ENCODE measurements at places on chromosomes 13 and 19.

- no peak for DNase-seq
Observed at GRCh38 chr19:14412324-14412995, 6.7 kb downstream of the DDX39A start.

- no peak for DNase-seq
Observed at GRCh38 chr13:26758496-26759157, 2.0 kb downstream of the GPR12 start.

DNA sequence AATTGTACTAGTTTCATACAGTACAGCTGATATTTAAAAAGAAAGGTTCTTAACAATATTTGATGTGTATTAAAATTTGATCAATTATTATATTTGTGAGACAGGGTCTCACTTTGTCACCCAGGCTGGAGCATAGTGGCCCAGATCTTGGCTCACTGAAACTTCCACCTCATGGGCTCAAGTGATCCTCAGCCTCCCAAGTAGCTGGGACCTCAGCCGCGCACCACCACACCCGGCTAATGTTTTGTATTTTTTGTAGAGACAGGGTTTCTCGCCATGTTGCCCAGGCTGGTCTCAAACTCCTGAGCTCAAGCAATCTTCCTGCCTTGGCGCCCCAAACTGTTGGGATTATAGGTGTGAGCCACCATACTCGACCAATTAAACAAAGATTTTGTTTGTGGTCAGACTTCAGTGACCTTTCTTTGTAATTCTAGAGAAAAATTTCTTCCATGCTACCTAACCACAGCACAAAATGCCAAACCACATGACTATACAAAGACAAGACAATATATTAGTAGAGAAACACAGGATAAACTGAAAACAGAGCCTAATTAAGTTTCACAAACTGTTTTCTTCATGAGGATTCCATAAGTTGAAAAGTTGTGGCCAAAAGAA lies 59.6 kb downstream of the RBM26 start:
- no peak for DNase-seq

- no peak for DNase-seq
Observed at GRCh38 chr13:63129995-63130394, 1714.3 kb upstream of the PCDH20 start.

DNA sequence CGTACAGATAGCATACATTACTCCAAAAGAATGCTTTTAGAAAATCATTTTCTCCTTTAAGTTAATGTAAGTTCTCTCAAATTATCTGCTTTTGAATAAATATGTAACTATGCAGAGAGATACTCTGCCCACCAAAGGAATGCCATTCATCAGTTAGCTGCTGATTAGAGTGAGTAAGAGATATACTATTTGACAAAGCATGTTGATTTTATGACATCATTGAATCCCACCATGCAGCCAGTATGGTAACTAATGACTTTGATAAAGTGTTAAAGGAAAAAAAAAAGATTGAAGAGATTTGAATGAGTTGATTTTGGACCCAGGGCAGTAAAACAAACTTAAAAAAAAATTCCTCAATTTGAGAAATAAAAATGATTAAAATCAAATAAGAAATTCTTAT lies 521.5 kb downstream of the SLITRK6 start:
- DNase-seq: no peak

DNA sequence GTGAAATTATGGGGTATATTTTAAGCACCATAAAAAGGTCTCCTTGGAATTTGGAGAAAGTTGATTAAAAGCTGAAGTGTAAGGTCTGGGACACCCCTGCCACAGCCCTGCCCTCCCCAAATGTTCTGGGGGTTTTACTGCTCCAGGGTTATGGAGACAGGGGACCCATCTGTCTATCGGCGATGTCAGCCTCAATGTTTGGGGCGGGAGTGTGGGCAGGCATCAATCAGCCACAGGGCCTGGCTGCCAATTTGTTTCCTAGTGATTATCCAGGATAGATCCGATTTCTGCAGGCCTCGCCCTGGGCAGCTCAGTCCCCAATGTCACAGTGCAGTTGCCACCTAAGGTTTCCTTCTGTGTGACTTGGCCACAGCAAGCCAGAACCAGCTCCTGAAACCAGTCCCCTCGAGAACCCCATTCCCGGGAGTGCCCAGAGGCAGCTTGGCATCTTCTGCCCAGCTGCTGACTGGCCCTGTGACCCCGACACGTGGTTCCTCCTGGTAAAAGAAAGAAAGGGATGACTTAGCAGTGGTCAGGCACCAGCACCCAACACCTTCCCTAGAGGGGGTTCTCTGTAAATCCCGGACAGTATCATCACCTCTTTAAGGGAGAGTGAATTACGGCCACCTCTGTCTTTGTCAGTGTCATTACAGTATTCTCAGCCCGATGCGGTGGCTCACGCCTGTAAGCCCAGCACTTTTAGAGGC lies 41.6 kb downstream of the MYO9B start:
- DNase-seq: no peak

DNA sequence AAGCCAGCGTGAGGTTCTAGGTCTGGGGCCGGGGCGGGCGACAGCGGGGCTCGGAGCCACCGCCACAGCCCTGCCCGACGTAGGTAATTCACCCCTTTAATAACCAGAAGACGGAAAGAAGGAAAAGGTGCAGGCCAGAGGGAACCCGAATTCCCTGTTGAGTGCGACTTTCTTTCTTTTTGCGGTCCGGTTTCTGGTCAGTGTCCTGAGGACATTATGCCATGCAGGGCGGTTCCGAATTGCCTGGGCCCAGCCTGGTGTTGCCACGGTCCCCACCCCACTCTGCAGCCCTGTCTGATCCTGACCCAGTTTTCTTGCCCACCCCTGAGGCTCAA lies 18.4 kb upstream of the TFDP1 start:
- no peak for DNase-seq

- no peak for DNase-seq
Observed at GRCh38 chr13:67650471-67650870, 420.3 kb upstream of the PCDH9 start.

DNA sequence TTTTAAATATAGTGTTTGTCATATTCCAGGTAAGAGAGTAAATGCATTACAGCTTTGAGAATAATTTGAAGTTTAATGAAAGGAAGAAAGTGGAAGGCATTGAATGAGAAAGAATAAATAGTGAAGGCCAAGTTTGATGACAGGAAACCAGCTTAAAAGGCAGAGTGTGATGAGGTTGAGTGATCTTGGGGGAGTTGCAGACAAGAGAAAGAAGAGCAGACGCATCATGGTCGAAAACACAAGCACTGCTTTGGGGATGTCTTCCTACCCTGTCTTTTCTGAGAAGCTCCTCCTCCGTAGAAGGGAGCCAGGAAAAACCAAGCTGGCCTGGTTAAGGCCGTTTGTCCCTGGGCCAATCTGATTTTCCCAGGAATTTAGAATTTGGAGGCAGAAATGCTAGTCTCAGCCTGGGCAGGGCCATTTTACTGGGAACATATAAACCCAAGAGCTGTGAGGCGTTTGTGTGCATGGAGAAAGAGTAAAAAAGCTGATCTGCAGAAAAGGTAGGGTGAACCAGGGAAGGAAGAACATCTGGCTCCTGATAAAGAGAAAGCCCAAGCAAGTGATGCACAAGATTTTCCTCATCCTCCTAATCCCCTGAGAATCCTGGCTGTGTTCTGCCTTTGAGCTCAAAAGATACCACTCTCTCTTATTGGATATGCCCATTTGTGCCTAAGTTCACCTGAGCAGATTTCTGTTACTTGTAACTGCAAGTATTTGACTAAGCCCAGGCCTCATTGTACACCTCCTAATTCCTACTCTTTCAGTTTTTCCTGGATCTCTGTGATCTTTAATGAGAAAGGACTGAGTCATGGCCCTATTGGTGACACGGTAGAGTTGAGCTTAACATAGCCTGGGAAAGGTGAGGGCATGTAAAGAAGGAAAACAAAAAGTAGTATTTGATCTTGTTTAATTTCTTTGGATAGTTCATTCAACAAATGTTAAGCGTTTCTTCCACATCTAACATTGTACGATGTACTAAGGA lies 80.0 kb downstream of the WDFY2 start:
- DNase-seq: no peak

DNA sequence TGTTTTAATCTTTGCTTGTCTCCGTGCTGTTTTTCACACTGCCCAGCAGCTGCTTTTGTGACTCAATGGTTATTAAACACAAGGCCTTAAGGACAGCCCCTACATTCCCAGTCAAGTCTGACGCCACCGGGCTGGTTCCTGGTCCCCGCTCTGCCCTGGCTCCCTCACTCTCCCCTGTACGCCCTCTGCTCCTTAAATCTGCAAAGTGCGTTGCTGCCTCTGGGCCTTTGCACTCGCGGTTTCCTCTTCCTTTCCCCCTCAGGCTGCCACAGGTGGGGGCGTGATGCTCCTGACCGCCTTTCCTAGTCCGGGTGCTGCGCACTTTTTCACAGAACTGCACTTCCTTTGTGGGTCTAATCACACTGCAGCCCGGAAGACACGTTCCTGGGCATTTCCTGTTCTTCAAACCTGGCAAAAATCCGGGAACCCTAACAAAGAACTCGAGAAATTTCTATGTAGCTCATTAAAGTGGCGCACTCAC lies 25.6 kb downstream of the NOSIP start:
- no peak for DNase-seq

- no peak for DNase-seq
Observed at GRCh38 chr19:4425537-4425936, 23.1 kb downstream of the CHAF1A start.

DNA sequence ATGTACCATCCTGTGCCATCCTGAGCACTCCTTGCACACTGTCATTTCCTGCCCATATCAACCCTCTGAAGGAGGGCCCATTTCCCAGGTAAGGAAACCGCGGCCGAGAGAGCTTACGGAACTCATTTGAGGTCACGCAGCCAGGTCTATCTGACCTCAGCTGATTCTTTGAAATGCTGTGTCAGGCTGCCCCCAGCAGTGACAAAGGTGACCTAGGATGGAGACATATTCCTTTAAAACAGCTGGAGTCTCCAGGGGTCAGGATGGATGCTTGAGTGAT lies 42.2 kb upstream of the VSTM2B start:
- DNase-seq: no peak

GRCh38 chr13:112065867-112066623 lies 904 bp upstream of the SOX1 start:
- DNase-seq: no peak

DNA sequence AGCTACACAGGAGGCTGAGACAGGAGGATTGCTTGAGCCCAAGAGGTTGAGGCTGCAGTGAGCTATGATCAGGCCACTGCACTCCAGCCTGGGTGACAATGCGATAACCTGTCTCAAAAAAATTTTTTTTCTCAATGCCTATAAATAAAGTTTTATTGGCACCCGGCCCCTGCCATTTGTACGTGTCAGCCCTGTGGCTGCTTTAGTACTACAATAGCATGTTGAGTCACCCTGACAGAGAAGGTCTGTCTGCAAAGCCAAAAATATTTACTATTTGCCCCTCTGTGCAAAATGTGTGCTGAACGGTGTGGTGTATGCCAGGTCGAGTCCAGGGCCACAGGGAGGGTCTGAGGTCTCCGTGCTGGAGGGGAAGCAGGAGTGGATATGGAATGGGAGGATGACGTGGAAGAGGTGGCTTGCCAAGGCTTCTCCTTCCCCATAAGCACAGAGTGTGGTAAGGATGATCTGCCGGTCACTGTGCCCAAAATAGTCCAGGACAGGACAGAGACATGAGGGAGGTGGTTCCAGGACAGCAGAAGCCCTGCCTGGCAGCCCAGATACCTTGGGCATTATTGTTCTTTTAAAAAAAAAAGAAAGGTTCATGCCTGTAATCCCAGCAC lies 10.0 kb downstream of the NMRK2 start:
- DNase-seq: no peak

DNA sequence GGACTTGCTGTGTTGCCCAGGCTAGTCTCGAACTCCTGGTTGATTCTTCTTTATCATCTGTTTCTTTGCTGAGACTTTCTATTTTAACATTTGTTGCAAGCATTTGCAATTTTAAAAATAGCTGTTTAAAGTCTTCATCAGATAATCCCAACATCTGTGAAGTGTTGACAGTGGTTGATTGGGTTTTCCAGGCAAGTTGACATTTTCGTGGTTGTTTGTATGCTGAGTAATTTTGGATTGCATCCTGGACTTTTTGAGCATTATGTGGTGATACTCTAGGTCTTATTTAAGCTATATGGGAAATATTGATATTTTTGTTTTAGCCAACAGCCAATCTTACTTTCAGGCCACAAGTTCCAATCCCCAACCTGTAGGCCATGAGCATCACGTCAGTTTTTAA lies 25.1 kb downstream of the AP1M1 start:
- no peak for DNase-seq

All from stimulated activated CD8-positive, alpha-beta memory T cell treated with anti-CD3 and anti-CD28 coated beads, Interleukin-4, amount 100 ng/mL, for 4 hours (primary cell).